Activated CD8-positive, alpha-beta memory T cell treated with anti-CD3 and anti-CD28 coated beads for 24 hours (primary cell): ENCODE measurements at places on chromosomes 2 and 18.

- no peak for DNase-seq
These were observed 43.0 kb downstream of the CAPN13 start for GRCh38 chr2:30764021-30764800.

DNA sequence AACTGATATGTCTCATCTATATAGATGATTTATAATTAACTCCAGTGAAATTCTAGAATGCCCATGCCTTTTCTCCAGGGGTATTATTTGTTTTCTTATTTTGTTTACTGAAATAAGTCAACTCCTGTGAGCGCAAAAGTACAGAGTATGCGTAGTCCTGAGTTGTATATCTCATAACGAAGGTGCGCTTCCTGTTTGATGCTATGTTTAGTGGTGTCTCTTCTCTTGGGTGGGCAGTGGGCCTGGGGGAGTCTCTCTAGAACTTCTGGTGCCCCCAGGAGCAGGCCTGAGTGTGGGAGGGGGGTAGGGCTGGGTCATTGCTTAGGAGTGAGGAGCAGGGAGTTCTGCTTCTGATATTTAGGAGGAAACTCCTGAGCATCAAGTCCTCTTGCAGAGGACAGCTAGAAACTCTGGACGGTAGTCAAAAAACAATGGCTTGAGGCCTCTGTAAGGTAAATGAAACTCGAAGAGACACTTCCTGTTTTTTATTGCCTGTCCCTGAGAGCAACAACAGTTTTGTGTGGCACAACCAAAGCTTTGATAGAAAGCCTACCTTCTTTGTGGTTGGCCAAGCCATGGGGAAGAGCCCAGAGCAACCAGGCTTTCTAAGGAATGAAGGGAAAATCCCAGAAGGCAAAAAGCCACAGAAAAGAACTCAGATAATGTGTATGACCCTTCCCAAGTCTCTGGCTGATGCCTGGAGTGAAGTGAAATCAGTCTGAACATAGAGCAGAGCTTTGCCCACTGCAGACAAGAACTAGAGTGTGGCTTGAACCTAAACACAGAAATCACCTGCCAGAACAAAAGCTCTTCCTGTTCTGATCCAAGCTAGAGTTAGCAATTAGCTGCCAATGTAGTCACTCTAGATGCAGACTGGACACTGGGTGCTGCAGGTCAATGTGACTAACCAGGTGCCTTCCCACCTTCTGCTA, 8.5 kb upstream of the SP140L start:
- DNase-seq: no peak

DNA sequence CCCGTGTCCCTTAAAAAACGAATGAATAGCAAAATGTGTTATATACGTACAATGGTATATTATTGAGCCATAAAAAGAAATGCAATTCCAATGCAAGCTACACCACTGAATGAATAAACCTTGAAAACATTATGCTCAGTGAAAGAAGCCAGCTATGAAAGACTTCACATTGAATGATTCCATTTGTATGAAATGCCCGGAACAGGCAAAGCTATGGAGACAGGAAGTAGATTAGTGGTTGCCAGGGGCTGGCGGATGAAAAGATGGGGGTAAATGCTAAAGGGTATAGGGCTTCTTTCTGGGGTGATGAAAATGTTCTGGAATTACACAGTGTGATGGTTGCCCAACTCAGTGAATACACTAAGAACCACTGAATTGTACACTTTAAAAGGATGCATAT, 113.3 kb downstream of the NOL10 start:
- DNase-seq: no peak

DNA sequence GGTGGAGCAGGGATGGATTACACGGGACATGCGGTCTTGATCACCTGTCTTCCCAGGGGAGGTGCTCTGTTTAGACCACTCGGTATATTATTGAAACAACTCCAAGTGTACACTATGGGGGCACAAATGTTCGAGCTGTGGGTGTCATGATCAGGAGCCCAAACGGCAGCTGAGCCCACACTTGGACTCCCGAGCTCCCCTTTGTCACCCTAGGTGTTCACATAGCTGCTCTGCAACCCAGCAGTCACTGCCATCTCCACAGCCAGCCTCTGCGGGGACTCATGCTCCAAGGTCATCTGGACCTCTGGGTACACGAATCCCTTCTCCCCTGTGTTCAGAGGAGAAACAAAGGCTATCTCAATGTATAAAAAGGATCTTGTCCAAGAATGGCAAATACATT, 46.0 kb downstream of the CAPN13 start:
- DNase-seq: no peak

DNA sequence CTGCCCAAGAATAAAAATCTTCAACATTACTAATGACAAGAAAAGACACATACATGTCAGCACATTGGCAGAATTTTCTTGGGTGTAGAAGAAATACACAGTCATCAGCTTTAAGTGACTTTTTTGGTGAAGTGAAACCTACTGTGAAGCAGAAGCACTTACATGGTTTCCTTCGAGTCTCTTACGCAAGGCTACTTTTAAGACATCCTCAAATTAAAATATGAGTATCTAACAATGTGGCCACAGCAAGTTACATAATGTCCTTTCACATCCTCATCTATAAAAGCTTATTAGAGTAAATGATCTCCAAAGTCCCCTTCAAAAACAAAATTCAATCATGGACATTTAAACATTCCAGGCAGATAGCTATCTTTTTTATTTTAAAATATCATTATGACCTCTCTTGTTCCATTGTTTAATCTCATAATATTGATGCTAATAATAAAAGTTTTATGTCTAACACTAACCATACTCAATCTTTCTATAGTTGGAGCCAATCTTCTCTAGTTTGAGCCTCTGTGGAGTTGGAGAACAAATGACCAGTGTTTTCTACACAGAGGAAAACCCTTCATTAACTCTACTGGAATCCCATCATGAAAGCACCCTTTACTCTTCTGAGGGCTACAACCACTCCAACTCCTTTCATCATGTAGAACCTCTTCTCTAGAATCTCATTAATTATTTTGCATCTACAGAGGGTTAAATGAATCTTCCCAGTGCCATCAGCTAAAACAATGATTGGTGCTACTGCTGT, 182.2 kb upstream of the ZFP36L2 start:
- no peak for DNase-seq

DNA sequence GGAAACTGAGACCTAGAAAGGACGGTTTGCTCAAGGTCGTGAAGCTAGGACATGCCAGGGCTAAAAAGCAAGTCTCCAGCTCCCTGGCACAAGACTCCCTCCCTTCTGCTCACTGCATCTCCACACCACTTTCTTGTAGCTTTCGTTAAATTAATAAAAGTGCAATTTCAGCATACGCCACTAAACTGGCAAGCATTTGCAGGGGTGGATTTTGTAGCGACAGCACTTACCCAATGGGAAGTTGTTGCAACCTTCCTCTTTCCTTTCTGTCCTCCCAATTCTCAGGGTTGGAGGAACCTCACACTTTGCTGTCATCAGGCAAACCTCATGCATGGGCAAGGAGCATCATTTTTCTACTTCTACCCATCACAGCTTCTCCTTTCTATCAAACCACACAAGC, 7.4 kb upstream of the RHOB start:
- no peak for DNase-seq

- no peak for DNase-seq
These were observed 5.2 kb downstream of the RETREG2 start for GRCh38 chr2:219183151-219183772.

DNA sequence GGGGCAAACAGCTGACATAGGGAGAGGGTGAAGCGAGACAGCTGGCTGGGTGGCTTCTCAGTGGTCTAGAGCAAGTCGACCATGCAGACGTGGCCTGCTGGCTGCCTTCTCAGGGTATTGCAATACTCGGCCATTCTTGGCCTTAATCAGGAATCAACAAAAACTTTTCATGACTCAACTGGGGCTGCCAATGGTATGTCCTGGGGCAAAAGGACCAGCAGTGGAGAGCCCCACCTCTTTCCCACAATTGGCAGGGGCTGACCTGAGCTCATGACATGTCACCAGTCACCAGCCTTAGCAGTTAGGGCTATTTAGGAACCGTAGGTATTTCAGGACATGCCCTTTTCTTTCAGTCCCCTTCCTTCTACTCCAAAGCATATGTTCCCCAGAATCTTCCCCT, 19.1 kb downstream of the PLA2R1 start:
- no peak for DNase-seq

DNA sequence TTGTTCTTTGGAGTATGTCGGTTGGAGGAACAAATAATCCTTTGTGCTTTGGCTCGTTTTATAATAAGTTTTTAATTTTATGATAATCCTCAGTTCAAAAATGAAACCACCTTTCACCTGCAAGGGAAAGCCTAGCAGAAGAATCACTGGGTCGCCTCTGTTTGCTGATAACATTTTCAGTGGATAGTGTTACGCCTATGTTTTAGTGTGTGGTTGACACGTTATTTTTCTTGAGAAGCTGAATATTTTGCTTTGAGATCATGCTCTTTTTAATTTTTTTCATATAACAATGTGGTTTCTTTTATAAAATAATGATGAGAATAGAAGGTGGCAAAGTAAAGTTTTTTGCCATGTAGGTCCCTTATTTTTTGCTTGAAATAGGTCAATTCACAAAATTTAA, 172.7 kb upstream of the ZEB2 start:
- no peak for DNase-seq

DNA sequence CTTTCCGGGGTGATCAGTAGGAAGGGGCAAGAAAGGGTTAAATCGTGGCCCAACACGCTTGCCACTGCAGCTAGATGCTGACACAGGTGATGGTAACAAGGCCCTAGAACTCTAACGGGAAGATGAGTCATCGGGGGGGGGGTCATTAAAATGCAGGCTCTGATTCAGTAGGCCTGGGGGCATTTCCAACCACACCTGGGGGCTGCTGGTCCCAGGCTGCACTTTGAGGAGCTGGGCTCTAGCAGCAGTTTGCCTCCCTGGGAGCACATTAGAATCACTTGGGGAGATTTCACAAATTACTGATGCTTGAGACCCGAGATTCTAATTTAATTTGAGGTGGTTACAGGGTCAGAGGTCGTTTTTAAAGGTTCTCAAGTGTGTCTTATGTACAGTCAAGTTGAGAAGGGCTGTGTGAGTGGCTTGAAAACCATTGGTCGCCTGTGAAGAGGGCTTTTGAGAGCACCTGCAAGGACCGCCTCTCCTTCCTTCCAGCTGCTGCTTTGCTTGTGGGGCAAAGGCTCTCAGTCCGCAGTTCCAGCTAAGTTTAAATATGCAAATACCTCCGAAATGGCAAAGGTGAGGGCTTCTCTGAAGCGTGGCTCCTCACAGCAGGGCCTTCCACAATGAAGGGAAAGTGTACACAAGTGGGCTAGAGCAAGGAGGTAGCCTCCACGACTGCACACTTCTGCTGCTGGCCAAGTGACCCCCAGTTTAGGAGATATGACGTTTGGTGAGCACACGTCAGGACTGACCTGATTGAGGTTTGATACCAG, 128.0 kb upstream of the MSH6 start:
- DNase-seq: no peak

DNA sequence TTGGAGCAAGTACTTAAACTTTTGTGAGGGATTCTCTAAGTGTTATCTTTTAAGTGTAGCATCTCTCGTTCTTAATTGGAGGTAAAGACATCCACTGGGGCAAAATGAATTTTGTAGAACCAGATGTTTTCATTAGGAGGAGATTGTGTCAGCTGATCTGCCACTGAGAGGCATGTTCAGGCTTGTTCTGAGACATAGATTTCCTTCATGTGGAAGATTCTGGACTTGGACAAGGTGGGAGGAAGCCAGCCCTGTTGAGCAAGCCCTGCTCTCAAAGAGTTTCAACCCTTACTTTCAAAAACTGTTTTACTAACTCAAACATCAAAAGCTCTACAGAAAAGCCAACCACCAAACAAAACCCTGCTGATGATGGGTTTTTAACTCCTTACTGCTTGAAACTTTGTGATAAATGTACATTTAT, 6.5 kb downstream of the MAP4K4 start:
- no peak for DNase-seq
